ENCODE measurements at places on chromosomes 5 and 9.
A peak's percentile ranks its signal among the peaks of the same experiment; 100 is the strongest.

DNA sequence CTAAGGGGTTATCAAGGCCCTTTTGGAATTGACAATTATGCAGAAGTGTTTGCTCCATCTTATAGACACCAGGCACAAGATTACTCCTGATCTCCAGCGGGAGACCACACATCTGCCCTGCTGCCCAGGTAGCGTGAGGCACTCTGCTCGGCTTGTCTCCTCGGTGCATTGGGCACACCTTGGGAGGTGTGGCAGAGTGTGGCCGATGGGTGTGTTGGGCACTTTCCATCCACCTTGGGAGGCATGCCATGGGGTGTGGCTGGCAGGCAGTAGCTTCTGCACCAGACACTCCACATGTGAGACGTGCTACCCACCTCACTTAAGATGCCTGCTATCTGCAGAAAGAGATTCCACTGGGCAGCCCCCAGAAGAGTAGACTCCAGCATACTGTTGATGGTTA, 54.1 kb downstream of the GADD45G start:
- DNase-seq = no peak

GRCh38 chr5:15791274-15791673, 291.3 kb downstream of the FBXL7 start:
- DNase-seq = no peak

DNA sequence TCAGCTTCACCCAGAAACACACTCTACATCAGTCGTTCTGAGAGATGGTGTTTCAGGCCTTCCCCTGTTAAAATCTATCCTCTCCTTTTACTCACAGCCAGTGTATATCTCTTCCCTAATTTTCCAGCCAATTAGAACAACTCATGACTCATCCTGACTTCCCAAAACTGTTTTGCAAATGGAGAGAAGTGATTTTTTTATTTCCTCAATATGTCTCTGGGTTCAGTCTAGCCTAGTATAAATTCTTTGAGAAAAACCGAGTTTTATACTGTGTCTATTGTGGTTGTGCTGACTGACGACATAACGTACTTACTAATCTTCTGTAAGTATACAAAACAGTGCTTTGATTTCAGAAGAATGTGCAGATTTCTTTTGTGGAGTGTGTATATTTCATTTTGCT, 28.4 kb upstream of the CAST start:
- DNase-seq = no peak

GRCh38 chr5:35543408-35543807, 74.3 kb upstream of the SPEF2 start:
- DNase-seq = no peak

- DNase-seq = no peak
These were observed 128.0 kb downstream of the RFX3 start for GRCh38 chr9:3397766-3398165.

DNA sequence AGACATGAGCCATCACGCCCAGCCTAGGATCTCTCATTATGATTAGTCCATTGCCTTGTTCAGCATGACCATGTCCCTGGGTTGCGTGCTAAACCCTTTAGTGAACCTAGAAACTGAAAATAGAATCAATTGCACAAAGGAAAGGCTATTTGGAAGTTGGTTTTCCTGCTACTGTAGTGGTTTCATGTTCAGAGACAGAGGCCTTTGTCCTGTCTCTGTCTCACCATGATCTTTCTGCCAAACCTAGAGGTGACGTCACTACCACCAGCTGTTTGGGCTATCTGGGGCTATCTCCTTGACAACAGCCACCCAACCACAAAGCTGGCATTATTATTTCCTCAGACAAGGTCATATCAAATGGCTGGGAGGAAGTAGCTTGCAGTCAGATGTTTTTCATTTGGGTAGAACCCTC, 4.0 kb upstream of the CDK5RAP2 start:
- peak; percentile 30 for DNase-seq

GRCh38 chr5:90878081-90878480, 319.5 kb downstream of the ADGRV1 start:
- no peak for DNase-seq

GRCh38 chr5:152466085-152466745, 61.1 kb upstream of the NMUR2 start:
- no peak for DNase-seq

- no peak for DNase-seq
These were observed 48.6 kb upstream of the KCNMB1 start for GRCh38 chr5:170437621-170438375.

GRCh38 chr5:153551537-153552079, 61.1 kb downstream of the GRIA1 start:
- no peak for DNase-seq

- DNase-seq = no peak
These were observed 140.1 kb upstream of the FBXL17 start for GRCh38 chr5:108521841-108522506.

- peak; percentile 70 for DNase-seq
These were observed 56.7 kb upstream of the SLC28A3 start for GRCh38 chr9:84397151-84397728.

- no peak for DNase-seq
These were observed 19.8 kb upstream of the IFNK start for GRCh38 chr9:27504259-27504658.

- peak; percentile 18 for DNase-seq
These were observed 29.9 kb downstream of the SLC6A18 start for GRCh38 chr5:1255081-1255561.

DNA sequence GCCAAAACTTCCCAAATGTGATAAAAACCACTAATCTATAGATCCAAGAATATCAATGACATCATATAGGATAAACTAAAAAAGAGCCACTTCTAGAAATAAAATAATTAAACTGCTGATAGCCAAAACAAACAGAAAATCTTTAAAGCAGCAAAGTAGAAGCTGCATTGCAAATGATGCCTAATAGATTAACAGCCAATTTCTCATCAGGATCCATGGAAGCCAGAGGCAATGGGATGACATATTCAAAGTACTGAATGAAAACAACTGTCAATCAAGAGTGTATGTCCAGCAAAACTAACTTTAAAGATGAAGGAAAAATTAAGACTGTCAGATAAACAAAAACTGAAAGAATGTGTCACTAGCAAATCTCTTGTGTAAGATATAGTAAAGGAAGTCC, 224.8 kb downstream of the PSAT1 start:
- no peak for DNase-seq

DNA sequence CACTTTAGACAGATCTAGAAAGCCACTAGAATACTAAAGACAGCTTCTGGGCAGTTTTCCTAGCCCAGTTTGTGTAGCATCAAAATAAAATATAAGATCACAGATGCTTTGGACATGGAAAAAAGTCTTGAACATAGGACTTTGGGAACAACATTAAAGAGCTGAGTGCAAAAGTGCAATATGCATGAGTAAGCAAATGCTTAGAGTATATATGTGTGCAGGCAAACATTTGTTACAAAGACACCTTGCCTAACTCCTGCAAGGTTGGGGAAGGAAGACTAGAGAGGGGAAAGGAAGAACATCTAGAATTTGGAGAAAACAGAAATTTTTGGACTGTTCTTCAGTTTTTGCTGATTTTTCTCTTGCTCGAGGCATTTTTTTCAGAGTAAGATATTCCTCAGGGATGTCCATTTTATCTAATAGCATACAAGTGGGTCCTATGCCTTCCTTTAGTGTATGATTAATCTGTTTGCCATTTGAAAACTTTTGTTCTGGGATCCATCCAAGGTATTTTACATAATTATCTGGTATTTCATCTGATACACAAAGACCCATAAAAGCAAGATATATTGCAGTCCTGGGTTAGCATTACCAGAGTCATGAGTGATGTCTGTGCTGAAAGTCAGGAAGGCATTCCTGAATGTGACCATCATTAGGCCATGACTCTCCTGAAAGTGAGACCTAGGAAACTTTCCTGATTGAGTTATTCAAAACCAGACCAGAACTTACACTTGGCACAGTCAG, 142.0 kb upstream of the RGMB start:
- no peak for DNase-seq

DNA sequence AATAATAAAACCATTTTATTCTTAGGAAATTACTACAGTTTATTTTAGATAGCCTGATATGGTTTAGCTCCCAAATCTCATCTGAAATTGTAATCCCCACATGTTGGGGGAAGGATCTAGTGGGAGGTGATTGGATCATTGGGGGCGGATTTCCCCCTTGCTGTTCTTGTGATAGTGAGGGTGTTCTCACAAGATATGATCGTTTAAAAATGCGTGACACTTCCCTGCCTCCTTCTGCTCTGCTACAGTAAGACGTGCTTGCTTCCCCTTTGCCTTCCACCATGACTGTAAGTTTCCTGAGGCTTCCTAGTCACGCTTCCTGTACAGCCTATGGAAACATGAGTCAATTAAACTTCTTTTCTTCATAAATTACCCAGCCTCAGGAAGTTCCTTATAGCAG, 122.4 kb upstream of the FGF10 start:
- no peak for DNase-seq

DNA sequence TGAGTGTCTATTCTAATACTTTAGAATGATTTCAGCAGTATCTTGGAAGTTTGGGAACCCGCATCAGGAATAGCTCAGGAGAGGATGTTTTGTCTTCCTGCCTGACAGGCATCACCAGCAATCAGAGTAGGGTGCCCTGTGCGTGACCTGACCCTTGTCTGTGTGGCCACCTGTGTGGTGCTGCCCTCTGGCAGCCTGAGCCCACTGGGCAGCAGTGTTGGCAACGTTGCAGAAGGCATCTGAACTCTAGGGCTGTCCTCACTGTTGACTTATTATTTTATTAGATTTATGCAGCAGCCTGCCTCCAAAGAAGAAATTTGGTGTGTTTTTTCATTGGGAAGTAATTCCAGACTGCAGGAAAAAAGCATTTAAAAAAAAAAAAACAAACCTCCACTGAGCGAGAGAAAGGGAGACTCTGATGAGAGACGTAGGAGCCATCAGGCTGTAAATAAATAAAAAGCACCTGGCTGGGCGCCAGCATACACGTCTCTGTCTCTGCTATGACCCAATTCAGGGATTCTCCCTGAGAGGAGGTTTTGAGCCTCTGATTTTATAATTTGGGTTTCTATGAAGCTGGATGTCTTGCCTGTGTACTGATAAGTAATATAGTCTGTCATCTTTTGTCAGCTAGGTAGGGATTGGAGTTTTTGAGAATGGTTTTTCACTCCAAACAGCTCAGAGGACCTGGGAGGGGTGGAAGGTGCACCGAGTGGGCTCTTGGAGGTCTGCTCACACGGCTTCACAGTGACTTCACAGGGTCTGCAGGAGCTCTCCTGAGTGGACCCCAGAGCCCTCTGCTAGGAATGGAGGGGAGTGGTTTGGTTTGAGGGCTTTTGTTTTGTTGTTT, 49.0 kb downstream of the FAM78A start:
- no peak for DNase-seq

DNA sequence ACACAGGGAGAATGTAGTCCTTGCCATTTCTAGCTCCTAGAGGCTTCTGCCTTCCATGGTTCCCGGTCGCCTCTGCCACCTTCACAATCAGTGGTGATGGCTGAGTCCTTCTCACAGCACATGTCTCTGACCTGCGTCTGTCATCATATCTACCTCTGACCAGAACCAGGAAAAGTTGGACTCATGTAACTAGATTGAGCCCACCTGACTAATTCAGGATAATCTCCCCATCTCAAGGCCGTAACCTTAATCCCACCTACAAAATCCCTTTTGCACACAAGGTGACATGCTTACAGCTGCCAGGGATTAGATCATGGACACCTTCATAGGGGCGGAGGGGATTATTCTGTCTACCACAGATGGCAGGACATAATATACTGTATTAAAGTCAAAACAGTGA, 375.6 kb downstream of the ICE1 start:
- no peak for DNase-seq

- no peak for DNase-seq
These were observed 51.0 kb downstream of the FGF18 start for GRCh38 chr5:171470420-171470819.

DNA sequence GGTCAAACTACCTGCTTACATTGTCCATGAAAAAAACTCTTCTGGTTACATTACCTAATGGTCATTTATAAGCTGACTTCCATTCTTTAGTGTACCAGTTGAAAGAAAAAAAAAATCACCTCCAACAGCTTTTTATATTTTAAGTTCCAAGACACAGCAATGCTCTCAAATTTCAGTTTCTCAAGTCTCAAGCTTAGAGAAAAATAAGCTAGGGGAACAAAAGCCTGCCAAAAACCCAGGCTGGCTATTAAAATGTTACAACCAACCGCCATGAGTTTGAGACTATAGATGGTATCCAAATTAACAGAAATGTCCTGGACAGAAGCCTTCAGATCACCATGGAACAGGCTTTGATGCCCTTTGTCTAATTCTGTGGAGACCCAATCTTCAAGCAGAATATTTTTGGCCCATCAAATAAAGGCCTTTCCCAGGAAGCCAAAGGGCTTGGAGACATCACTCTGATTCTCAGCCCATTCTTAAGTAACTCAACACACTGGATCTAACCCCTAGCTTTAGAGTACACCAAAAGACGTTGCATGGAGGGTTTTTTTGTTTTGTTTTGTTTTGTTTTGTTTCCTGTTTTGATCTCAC, 343.7 kb downstream of the GLIS3 start:
- no peak for DNase-seq

Measured in pancreas (tissue), 10 donors.